ENCODE measurements at places on chromosomes 2 and 18.

GRCh38 chr2:159807183-159808031, 9.4 kb upstream of the CD302 start:
- DNase-seq: no peak

GRCh38 chr2:68931799-68932198, 20.9 kb downstream of the GKN2 start:
- no peak for DNase-seq

DNA sequence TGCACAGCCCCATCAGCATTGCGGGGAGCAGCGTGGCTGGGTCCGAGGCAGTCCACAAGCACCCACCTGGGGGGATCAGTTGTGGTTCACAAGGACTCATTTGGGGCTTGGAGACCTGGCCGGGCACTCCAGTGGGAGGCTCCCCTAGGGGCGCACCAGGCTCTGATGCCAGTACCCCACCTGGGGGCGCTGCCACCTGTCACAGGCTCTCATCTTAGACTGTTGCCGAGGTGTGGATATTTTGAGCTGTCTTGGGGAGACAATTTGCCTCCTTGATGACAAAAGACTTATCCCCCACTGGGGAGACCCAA, 3.0 kb downstream of the ADRA2B start:
- DNase-seq: no peak

DNA sequence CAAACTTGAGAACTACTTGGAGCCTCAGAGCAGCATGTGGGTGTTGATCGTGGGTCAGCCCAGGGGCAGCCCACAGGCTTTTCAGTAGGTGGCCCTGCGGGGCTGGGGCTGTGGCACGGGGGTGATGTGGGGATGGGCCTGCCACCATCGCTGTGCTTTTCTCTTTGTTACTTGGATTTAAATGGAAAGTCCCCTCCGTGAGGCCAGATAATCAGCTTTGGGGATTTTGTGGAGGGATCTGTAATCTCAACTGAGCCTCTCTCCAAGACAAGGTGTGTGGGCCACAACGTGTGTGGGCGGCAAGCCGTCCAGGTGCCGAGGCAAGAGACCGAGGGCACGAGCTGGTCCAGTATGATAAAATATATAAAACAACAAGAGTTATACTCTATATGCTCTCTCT, 16.7 kb downstream of the COLEC11 start:
- no peak for DNase-seq

DNA sequence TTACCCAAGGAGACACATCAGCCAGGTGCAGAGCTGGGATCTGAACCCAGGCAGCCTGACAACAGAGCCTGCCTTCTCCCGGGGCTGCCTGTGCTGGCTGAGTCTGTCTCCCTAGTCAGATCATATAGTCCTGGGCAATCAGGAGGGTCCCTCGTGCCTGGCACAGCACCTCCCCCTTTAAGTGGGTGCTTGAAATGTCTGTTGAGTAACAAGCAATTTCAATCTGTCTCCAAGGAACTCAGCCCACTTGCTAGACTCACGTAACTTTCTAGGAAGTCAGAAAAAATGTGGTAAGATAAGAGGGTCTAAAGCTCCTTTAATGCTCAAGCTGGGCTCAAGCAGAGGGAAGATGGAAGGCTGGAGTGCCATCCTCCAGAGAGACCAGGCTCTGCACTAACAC, 51.9 kb downstream of the REEP1 start:
- DNase-seq: no peak

DNA sequence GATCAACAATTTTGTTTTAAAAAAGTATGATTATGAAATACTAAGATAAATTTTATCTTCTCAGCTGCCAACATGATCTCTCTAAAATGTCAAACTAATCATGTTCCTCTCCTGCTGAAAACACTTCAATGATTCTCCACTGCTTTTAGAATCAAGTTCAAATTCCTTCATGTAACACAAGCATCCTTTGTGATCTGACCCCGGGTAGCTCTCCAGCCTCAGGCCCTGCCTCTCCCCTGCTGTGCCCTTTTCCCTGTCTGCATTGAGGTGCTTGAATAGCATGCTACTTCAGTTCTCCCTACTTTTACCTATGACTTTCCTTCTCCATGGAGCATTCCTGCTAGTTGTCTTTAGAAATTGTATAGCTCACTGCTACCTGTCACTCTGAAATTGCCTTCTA, 274.8 kb downstream of the PDE11A start:
- no peak for DNase-seq

DNA sequence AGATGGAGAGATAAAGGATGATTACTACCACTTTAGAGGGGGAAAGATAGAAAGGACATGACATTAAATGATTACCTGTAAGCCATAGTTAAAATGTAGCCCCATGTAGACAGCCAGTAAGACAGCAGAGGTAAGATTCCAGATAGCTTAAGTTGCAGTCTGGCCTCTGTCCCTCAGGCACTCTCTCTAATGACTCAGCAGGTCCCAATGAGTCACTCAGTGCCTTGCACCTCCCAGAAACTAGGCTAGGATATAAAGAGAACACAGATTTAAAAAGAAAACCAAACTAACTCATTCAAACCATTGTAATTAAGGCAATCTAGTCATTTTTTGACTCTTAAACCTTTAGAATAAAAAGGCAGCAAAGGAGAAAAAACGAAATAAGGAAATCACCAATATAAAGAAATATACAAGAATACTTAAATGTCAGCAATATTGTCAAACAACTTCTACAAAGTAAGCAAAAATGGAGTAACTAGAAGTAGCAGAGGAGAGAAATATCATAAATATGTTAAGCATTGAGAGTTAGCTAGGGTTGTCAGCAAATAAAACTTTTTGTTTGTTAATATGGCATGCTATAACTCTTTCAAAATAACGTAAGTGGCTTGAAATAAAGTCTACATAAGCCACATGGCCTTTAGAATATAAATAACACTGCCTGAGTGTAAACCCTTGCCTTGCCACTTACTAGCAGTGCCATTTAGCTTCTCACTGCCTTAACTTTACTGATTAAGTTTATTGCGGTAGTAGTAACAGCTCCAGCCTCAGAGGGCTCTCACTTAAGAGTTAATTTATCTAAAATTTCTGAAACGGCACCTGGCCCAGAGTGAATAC, 48.5 kb downstream of the SOCS6 start:
- no peak for DNase-seq

DNA sequence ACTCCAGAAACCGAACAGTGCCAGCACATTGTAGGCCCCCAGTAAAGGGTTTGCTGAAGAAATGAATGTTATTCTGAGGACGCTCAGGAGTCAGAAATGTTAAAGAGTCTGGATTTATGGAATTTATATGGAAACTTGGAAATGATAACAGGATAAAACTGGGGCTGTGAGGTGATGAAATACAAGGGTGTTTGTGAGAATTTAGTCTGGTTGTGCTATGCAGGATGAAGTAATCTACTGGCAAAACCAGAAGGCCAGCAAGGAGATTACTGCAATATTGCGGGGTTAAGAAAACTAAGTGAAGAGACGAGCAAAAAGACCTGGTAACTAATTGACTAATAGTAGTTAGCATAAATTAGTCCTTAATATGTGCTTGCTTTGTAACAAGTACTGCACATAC, 467.8 kb downstream of the ZEB2 start:
- DNase-seq: no peak
